Activated CD4-positive, CD25-positive, alpha-beta regulatory T cell treated with anti-CD3 and anti-CD28 coated beads, Interleukin-2, amount 50 U/mL, for 16 hours (primary cell): ENCODE measurements at places on chromosomes 7 and 10.
A peak's percentile ranks its signal among the peaks of the same experiment; 100 is the strongest.

- no peak for DNase-seq
These were observed 547.5 kb upstream of the FOXK1 start for GRCh38 chr7:4134631-4135030.

- DNase-seq = no peak
These were observed 102.5 kb upstream of the RPA3 start for GRCh38 chr7:7820939-7821338.

DNA sequence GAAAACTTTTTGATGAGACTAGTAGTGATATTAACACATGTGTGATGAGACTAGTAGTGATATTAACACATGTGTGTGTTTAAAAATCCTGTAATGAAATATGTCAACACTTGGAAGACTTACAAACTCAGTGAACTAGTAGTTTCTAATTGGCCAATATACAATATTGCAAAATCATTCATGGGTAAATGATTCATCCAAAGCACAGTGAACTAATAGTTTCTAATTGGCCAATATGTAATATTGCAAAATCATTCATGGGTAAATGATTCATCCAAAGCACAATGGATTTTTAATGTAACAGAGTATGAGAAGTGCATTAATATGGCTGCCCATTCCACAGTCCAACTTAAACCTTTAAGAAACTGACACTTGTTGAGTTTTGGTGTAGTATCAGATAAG lies 77.8 kb downstream of the ATAD1 start:
- DNase-seq = no peak

GRCh38 chr7:30604901-30605300 lies 10.2 kb downstream of the GARS1 start:
- no peak for DNase-seq

DNA sequence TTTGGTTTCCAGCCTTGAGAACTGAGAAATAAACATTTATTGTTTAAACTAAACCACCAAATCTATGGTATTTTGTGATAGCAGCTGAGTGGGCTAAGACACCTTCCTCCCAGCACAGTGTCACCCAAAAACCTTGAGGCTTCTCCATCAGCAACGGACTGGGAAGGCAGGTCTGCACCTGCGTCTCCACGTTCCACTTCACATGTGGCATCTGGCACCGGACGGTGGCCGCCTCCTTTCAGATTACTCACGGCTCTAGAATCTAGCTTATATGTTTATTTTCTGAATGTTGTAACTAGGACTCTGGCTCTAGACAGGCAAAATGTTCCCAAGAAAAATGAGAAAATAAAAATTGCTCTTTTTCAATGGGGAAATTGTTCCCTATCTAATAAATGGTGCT lies 201.0 kb downstream of the ADARB2 start:
- DNase-seq = no peak

DNA sequence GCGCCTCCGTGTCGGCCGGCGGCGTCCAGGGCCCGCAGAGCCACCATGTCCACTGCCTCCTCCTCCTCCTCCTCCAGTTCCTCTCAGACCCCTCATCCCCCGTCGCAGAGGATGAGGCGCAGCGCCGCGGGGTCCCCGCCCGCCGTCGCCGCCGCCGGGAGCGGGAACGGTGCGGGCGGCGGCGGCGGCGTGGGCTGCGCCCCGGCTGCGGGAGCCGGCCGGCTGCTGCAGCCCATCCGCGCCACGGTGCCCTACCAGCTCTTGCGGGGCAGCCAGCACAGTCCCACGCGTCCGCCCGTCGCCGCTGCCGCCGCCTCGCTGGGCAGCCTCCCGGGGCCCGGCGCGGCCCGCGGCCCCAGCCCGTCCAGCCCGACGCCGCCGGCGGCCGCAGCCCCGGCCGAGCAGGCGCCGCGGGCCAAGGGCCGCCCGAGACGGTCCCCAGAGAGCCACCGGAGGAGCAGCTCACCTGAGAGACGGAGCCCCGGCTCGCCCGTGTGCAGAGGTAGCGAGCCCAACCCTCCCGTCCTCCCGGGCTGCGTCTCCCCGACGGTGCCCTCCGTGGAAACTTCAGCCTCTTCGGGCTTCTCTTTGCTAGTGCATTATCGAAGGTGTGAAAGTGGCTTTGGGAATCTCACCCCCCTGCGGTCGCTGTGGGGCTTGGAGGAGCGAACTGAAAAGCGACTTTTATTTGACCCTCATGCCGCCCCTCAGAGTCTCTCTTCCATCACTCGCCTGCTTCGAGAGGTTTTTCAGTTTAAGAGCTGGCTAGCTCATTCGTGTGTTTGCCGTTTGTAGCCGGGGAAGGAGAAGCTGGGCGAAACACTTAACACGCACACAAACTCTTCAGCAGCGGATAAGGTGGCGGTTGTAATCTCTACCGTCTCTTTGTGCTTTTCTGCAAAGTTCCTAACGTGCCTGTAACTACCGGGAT lies 975 bp downstream of the GLCCI1 start:
- peak; percentile 23 for DNase-seq

DNA sequence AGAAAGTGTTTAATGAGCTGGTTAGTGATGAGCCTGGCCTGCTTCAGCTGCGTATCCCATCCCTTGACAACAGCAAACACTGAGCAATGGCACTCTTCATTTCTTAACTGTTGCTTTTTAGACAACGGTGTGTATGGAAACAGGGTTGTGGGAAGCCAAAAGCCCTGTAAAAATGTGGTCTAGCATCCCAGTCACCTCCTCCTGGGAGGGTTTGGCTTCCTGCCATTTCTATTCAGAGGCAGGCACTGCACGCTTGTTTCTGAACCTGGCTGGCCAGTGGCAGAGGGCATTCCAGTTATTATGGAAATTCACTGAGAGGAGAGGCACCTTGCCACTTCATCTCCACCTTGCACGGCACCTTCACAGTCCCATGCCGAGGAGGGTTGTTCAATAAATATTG lies 123.0 kb upstream of the ADARB2 start:
- no peak for DNase-seq

- DNase-seq = no peak
These were observed 163.3 kb upstream of the AKR1E2 start for GRCh38 chr10:4662576-4663161.

GRCh38 chr7:90708841-90709317 lies 112.8 kb downstream of the CDK14 start:
- DNase-seq = no peak

DNA sequence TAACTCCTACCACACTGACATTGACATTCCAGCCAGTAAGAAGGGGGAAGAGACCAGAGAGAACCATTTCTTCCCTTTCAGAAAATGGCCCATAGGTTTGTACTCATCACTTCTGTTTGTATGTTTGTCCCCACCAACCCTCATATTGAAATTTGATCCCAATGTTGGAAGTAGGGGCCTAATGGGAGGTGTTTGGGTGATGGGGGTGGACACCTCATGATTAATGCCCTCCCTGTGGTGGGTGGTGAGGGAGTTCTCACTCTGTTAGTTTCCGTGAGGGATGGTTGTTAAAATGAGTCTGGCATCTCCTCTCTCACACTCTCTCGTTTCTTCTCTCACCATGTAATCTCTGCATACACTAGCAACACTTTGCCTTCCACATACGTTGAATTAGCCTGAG lies 21.4 kb downstream of the CADPS2 start:
- no peak for DNase-seq

DNA sequence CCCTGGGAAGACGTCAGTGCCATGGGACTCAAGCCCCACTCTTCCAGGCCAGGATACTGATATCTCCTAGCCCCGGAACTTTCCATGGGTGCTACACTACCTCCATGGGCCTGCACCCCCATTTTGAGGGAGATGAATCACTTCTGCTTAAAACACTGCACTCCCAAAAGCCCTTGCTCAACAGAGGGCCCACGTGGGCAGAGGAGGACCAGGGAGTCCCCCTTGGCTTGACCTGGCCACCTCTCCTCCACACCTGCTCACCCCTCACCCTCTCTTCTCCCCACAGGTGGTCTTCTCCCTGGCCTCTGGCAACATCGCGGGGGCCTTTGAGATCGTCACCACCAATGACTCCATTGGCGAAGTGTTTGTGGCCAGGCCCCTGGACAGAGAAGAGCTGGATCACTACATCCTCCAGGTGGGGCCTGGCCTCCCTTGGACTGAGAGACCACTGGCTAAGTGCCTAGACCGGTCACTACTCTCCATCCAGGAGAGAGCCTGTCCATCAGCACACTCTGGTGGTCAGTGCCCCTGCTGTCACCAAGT lies 19.9 kb upstream of the C10orf105 start:
- DNase-seq = no peak

DNA sequence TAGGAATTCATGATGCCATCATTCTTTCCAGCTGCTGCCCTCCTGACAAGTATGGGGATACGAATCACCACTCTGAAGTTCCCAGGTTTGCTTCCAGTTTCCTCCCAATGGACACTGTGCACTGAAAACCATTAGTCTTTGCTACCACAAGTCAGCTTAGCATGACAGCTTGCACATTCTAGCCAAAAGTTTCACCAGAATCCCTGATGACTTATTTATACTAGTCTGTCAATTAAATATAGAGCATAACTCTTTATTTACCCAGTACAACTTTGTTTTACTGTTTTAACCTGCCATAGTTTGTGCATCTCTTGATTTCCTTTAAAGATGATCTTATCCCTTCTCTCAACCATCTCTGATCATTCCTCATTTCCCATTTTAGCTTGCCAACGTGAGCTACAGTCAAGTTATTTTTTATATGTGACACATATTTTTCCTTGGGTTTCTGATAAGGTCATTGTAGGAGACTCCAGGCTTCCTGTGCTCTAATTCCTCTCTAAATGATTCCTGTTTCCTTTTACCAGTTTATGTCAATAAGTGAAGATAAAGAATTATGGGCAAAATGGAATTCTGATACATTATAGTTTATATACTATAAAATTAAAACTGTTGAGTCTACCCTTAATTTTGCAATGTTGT lies 167.5 kb upstream of the MEOX2 start:
- DNase-seq = no peak

DNA sequence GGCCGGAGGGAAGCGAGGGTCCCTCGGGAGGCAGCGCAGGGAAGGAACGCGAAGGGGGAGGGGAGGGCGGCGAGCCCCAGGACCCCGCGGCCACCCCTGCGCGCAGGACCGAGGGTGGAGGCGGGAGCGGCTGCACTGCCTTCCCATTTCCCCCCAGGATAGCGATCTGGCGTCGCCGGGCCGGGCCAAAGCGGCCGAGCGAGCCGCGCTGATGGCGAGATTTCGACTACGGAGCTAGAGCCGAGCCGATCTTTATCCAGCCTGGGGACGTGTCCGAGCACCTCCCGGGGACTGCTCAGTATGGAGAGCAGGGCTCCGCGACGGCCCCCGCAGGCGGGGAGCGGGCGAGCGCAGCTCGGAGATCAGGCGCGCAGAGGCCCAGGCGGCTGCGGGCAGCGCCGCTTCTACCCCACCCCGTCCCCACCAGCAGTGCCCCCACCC lies 590 bp upstream of the CRTAC1 start:
- DNase-seq = no peak

DNA sequence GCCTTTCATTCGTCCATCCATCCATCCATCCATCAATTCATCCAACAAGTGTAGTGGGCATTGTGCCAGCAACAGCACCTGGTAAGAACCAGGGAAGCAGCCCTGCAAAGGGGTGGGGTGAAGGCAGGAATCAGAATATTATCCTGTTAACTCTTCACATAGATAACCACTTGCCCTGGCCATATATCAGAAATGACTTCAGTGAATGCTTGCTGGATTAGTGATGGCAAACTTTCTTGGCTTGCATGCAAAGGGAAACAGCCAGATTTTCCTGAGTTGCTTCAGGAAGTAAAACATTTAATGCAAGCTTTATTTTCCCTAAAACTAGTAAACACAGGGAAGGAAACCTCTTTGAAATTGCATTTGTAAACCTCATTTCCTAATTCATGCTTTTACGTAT lies 743 bp downstream of the OR2A5 start:
- no peak for DNase-seq

DNA sequence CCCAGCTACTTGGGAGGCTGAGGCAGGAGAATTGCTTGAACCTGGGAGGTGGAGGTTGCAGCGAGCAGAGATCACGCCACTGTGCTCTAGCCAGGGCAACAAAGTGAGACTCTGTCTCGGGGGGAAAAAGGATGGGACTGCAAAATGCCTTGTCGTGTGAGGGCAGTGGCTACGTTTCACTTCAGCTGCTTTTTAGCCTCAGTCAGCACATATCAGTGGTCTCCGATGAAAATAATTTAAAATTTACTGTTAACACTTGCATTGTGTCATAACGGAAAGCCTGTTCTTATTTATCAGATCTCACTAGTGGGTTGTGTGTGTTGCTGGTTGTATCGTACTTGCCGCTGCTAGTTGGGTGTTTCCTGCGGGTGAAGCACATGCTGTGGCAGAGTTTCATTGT lies 61.9 kb downstream of the RBM33 start:
- no peak for DNase-seq

- DNase-seq = no peak
These were observed 10.5 kb upstream of the SLC26A3 start for GRCh38 chr7:107813524-107813923.

- DNase-seq = no peak
These were observed 56.9 kb upstream of the ADGRA1 start for GRCh38 chr10:133030781-133031180.

DNA sequence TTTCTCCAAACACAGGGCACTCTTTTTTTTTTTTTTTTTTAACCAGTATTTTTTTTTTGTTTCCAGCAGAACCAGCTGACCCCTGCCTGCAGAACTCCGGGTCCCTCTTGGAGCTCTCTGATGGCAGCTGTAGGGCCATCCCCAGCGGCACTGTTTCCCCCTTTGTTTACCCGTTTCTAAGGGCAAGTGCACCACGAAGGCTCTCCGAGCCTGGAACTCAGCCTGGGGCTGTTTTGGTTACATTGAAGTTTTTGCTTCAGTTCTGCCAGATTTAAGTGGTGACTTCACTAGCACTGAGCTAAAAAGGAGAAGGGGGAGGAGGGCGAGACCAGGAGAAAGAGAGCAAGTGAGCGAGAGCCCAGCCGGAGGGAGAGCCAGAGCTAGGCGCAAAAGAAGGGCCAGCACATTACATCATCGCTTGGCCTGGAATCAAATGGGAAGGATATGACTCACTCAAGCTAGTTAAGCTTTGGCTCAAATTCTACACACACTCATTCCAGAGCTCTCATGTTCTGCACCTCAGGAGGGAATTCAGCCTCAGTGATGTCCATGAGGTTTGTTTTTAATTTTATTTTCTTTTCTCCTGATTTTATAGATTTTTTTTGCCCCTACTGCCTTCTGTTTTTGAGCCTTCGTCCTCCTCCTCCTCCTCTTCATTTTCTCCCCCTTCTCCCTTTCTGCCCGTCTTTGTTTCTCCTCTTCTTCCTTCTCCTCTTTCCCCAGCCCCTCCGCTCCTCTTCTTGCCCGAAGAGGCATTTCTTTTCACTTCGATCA lies 272.3 kb downstream of the TRIL start:
- no peak for DNase-seq

DNA sequence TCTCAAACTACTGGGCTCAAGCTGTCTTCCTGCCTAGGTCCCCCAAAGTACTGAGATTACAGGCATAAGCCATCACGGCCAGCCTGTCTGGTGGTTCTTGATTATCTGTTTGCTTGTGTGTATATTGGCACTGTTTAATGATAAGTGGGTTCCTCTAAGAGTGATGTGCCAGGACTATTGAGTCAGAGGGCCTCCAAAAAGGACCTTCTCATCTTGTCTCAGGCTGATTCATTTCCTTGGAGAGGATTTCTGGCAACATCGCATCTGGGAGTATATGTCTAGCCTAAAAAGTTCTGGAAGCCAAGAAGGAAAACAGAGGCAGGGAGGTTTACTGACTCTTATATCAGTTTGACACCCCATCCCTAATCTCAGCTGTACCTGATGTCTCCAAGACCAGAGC lies 27.1 kb upstream of the AKAP9 start:
- no peak for DNase-seq

- no peak for DNase-seq
These were observed 42.7 kb downstream of the NPTX2 start for GRCh38 chr7:98659756-98660155.
